SJSA1 (cell line): ENCODE measurements at places on chromosomes 2 and 18. TPM values are rescaled to one million over a fixed set of nuclear protein-coding genes. Genes with fewer than 3 reads are reported as not detected.
A peak's percentile ranks its signal among the peaks of the same experiment; 100 is the strongest.

DNA sequence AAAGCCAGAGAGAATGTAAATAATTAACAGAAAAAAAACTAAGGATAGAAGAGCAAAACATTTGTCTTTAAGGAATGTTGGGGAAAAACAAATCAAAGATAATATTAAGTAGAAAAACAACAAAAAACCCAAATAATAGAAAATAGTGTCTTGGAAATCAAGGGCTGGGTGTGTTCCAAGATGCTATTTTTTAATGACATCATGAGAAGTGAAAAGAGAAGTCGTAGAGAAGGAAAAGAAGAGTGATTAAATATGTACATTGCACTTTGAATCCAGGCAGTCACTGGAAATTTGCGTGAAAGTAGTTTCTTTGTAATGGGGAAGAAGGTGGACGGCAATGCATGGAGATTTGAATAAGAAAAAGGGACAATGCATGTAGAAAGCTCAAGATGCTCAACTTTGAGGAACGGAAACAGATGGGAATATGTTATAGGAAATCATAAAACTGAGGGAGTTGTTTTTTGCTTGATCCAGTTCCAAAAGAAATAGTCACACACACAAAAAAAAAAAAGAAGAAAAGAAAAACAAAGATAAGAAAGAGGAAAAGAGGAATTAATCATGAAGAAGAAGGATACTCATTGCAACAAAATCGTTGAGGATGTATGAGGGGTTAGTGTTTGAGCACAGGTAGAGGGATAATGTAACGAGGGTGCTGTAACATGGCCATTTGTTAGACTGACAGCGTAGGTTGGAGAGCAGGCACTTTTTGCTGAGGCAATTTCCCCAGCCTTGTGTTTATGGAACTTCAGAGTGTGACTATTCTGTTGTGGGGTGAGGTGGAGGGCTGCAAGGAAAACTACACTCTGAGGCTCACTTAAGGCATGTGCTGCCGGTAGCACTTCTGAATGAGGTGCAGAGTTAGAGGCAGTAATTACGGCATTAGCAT lies 184.1 kb downstream of the CALCRL start:
- no peak for DNase-seq

NPPC gene
- total RNA-seq, result not detected in 2 replicates

SLC25A52 gene
- not detected in 2 replicates for total RNA-seq

GRCh38 chr18:25604196-25604893 lies 252.4 kb upstream of the ZNF521 start:
- no peak for DNase-seq

IL36RN gene
- total RNA-seq, result not detected in 2 replicates

DNA sequence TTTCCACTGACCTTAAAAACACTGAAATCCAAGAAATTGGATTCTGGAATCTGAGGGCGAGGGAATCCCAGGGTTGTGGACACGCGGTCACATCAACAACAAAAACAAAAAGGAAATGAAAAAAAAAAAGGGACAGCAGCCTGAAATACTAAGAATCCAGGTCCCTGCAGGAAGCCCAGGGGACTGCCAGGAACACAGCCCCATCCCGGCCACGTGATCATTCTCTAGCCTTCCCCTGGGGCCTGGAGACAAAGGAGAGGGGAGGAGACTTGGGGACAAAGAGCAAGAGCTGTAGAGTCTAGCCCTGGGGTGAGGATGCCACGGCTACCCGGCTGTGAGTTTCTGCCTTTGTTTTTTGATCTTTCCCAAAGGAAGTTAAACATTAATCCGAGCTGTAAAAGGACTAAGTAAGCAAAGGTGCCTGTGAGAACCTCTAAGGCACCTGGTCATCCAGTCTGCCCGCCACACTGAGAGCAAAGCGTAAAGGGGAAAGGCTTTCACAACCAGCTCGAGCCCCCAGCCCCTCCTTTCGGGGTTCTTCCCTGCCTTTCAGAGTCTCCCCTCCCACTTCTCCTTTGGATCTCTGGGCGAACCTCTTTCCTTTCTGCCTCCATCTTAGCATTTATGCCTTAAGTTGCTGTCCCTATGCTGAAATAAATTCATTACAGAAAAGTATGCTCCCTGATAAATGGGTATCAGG lies 57.9 kb upstream of the MSH2 start:
- DNase-seq, result peak; percentile 72

- no peak for DNase-seq
These were observed 64.8 kb upstream of the DARS1 start for GRCh38 chr2:136049991-136050920.

GRCh38 chr2:130834931-130835765 lies 1.6 kb upstream of the ARHGEF4 start:
- no peak for DNase-seq

- DNase-seq, result no peak
These were observed 85.4 kb upstream of the B3GNT2 start for GRCh38 chr2:62110415-62111025.

GRCh38 chr2:160610041-160610440 lies 116.4 kb upstream of the RBMS1 start:
- no peak for DNase-seq

EMX1 gene
- total RNA-seq, result not detected in 2 replicates

- DNase-seq, result no peak
These were observed 49.3 kb downstream of the MMADHC start for GRCh38 chr2:149538138-149538833.

PLEKHA3 gene
- total RNA-seq, result 5.7 and 20.8 TPM in 2 replicates

GRCh38 chr2:72129681-72130340 lies 17.9 kb downstream of the CYP26B1 start:
- DNase-seq, result no peak

GRCh38 chr2:108825254-108825653 lies 38.7 kb downstream of the CCDC138 start:
- no peak for DNase-seq

DNA sequence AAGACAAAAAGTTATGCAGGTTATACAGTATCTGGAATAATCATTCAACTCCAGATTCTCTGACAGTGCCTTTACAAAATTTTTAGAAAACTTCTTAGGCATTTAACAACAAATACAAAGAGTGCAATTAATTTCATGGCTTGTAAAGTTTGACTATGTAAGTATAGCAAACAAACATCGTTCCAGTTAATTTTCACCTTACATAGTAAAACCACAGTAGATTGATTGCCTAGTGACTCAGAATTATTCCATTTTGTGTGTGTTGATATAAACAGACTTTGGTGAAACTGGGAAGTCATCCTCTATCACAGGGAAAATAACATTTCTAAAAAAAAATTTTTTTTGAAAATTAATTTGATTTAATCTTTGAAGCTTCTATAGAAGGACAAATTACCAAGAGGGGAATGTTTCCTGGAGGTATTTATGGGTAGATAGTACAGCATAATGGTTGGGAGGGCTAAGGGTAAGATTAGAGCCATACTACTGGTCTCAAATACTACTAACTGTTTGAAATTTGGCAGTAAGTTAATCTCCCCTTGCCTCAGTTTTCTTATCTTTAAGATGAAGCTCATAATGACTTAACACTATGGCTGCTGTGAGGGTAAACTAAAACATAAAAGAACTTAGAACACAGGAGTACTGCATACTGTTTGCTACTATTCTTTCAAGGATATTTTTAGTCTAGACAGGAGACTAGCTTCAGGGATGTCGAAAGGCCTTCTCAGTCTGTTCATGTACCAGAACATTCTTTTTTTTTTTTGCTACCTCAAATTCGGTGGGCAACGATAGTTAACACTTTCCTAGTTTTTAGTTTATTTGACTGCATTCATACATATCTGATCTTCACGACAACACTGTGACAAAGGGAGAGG lies 19.6 kb downstream of the NDUFAF7 start:
- no peak for DNase-seq

DNA sequence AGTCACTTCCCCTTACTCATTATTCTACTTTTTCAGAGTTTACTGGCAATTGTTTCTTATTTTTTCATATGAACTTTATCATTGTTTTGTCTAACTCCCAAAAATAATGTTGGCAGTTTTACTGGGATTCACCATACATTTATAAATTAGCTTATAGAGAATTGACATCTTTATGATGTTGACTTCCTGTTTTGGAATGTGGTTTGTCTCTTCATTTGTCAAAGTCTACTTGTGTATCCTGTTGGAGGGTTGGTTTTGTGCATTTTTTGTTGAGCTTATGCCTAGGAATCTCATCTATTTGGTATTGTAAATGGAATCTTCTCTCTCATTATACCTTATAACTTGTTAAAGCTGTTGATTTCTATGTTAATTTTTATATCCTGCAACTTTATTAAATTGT lies 16.4 kb downstream of the EPC2 start:
- no peak for DNase-seq

DNA sequence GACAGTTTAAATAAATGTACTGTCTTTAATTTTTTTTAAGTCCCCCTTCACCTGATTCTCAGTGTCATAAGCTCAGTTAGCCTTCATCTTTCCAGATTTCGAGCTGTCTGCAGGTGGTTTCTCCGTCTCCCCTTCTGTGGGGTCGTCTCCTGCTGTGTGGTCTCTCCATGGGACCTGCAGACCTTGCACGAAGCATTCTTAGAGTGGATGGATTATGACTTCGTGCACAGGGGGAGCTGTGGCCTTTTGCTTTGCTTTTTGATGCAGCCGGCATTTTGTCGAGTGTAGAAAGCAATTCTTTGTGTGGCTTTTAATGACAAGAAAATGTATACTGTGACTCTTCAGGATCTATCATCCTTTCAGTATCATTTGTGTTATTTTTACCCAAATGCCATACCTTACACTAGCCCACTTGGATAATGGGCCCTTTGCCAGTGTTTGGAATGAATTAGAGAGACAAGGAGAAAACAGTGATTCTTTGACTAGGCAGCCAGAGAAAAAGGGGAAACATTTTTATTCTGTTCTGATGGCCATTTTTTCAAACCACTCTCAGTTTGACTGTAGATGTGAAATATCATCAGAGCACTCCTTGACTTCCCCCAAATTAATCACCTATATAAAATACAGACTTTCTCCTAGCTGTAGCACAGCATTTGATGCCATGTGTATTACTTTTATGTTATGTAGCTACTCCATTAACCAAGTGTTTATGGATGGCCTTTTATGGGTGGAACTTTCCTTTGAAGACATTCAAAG lies 54.3 kb downstream of the ITGA6 start:
- no peak for DNase-seq

DNA sequence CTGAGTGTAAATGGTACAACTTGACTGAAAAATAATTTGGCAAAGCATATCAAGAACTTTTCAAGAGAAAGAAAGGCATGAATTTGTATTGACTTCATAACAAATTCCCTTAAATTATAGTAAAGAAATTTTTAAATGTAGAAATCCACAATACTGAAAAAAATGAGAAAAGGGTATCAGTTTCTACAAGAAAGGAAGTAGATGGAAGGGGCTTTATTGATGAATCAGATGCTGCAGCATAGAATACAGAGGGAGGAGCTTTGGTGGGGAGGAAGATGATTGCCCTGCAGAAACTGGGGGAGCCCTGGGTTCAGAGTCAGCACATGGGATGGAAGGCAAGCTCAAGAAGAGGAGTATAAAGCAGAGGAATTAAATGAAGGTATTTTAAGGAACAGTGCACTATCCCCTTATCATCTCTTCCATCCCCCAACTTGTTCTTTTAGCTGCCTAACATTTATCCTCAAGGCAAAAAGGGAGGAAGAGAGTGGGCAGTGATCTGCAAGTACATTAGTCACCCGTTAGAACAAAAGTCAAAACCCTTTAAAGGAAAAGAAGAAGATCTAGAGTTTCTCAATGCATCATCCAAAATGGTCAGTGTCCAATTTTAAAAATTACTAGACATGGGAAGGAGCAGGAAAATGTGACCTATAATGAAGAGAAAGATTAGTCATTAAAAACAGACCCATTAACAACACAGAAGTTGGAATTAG lies 77.7 kb downstream of the KCTD18 start:
- no peak for DNase-seq

TEX44 gene
- total RNA-seq, result not detected in 2 replicates

DNA sequence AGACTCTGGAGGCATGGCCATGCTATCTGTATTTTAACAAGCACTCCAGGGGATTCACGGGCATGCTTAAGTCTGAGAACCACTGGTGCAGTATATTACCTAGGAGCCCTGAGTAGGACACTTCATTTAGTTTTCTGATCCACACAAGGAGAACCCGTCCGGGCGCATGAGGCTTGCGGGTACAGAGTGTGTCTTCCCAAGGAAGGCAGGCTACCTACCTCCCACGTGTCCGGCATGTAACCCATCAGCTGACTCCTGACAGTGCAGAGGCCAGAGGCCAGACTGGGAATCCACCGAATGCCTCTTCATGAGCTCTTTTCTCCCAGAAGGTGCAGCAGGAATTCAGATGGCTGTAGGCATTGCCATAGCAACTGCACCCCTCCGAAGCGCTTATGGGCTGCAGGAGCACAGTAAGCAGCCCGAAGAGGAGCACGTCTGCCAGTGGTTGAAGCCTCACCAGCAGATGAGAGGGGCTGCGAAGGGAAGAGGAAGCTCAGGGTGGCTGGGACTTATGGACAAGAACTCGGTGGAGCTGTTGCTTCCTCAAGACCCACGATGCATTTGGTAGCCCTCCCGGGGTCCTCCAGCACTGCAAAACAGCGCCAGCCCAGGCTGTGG lies 33.8 kb upstream of the DNMT3A start:
- DNase-seq, result no peak

RBM45 gene
- total RNA-seq, result 17.4 and 36.8 TPM in 2 replicates

AOX1 gene
- total RNA-seq, result 5.8 and 19.5 TPM in 2 replicates

DNA sequence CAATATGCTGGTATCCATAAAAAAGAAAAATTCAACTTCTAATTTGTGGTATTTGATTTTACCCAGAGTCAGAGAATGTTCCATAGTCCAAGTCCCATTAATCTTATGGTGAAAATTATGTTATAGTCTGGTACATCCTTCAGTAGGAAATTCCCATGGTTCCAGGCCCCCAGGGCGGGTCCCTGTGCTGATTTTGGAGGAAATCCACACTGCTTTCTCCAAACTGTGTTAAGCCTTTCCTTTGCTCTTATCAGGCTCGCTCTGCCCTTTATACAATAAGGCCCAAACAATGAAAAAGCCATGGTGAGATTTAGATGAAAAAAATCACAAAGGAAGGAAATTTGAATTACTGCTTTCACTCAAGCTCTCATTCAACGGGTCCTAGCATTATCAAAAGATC lies 46.8 kb upstream of the DARS1 start:
- no peak for DNase-seq

GRCh38 chr18:34158881-34159690 lies 65.6 kb downstream of the NOL4 start:
- DNase-seq, result peak; percentile 28

FAM237A gene
- not detected in 2 replicates for total RNA-seq

OTX1 gene
- 0.66 and 0.74 TPM in 2 replicates for total RNA-seq
